ENCODE measurements at places on chromosomes 3 and 15.

DNA sequence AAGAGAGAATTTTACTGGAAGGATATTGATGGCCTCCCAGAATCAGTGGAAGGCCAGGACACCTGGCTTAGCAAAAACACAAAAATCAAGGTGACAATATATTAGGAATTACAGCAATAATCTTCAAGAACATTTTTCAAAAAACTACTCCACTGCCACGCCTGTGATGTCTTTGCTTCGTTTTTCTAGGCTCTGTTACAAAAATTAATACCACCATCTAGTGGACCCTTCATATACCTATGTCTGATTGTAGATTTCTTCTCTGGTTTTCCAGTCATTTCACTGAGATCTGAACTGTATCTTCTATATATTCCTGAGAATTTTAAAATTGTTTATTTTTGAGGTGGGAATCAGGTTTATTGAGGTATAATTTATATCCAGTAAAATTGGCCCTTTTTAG lies 5.6 kb upstream of the SLC33A1 start:
- DNase-seq, result no peak

GRCh38 chr3:71062952-71063772 lies 520.4 kb downstream of the FOXP1 start:
- no peak for DNase-seq

DNA sequence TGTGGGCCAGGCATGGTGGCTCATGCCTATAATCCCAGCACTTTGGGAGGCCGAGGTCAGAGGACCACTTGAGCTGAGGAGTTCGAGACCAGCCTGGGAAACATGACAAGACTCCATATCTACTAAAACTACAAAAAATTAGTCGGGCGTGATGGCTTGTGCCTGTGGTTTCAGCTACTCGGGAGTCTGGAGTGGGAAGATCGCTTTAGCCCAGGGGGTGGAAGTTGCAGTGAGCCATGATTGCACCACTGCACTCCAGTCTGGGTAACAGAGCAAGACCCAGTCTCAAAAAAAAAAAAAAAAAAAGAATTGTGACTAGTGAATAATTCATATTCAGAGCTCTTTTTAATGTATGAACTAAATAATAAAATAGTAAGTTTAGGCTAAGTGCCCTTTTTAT lies 87.8 kb upstream of the TSEN2 start:
- DNase-seq, result no peak

DNA sequence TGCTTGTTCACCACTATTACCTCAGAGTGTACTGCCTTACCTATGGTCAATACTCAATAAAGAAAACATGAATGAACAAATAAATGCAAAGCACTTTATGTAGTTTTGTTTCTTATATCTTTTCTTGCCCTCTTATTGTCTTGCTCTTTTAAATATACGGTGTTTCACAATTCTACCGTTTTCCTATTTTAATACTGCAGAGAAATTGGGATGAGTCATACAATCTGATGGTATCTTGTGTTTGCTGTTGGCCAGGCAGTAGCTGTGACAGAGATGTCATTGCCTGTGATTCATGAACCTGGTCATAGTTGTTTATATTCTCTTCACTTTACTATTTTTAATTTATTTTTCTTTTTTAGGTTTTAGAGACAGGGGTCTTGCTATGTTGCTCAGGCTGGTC lies 48.3 kb downstream of the SERP1 start:
- DNase-seq, result no peak

- no peak for DNase-seq
Observed at GRCh38 chr3:177837951-177838655, 640.8 kb upstream of the TBL1XR1 start.
